ENCODE measurements at places on chromosomes 2 and 18.

DNA sequence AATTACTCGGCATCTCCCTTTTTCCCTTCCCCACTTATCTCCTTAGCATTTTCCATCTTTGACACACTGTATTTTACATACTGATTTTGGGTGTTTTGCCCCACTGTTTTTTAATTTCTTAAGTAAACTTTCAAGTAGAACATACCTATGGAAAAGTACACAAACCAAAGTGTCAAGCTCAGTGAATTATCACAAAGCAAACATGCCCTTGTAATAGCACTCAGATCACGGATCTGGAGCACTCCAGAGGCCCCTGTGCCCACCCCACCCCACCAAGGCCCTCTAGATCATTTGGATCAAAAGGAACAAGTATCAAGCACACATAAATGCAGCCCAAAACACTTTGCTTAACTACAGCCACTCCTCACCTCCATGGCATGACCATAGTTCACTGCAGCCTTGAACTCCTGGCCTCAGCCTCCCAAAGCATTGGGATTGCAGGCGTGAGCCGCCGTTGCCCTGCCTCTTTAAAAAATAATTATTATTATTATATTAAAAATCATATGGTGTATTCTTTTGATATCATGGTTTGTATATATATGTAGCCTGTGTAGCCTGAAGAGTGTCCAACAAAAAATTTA is 38.1 kb downstream of the FER1L5 start:
- no peak for DNase-seq

DNA sequence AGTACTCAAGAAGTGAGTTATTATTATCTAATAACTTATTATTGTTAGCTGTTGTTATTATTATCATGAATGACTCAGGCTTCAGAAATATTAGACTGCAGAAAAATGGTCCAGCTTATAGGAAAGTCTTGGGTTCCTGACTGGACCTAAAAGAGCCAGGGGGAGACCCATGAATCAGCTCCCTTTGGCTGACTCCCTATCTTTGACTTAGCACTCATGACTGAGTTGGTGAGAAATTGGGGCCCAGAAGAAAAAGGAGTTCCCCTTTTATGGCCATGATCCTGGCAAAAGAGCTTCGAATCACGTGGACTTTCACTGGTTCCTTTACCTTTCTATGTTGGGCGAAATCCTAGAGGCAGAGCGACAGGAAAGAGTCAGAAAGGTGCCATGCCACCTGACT is 145.8 kb downstream of the MYO3B start:
- no peak for DNase-seq

DNA sequence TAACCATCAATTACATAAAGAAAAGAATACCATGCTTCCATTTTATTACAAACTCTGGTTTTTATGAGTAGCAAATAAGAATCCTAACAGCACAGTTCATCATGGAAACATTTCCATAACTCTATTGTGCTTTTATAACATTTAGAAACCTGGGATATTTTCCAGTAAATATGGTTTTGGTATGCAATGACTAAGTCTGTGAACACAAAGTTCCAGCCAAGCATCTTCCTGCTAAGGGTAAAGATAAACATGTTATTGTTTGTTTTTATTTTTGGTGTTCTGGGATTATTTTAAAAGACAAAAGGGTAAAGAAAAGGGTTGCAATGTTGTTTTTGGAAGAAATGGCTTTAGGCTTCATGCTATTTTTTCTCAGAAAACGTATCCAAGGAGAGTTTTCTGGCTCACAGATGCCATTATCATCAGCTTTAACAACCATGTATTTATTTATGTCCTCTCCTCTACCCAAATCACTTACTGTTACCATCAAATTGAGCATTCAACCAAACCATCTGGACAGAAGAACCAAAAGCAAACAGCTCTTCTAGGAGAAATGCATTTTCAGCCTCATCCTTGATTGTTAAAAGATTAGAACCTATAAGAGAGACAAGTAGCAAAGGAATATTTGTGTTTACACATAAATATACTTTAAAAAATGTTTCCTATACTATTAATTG is 116.0 kb downstream of the PLA2R1 start:
- DNase-seq: no peak

- no peak for DNase-seq
Measured at GRCh38 chr2:208872591-208872990, 466.0 kb downstream of the PTH2R start.

- no peak for DNase-seq
Measured at GRCh38 chr2:64617631-64618151, 36.0 kb downstream of the SERTAD2 start.

- no peak for DNase-seq
Measured at GRCh38 chr2:148298196-148298595, 277.3 kb downstream of the MBD5 start.

DNA sequence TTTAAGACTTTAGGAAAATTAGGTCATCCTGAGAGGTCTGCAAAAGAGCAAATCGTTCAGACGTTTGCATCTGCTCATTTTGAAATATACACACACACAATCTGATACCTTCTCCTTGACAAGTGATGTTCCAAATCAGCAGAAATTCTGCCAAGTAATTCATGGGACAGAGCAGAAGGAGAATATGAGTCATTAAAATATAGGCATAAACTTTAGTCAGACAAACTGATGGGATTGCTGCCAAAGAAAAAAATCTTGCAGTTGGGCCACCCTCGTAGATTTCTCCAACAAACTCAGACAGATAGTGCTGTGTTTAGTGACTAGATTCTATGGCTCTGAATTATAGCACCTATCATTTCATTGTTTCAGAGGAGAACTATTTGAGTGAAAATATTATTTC is 336.3 kb downstream of the NYAP2 start:
- peak; percentile 1 for DNase-seq

GRCh38 chr18:12256951-12257350 is 2.8 kb downstream of the CIDEA start:
- DNase-seq: no peak

- DNase-seq: no peak
Measured at GRCh38 chr2:24352664-24353063, 7.7 kb downstream of the ITSN2 start.

GRCh38 chr2:8458503-8459459 is 223.1 kb upstream of the ID2 start:
- no peak for DNase-seq

GRCh38 chr2:11919953-11920352 is 173.5 kb downstream of the LPIN1 start:
- DNase-seq: no peak

DNA sequence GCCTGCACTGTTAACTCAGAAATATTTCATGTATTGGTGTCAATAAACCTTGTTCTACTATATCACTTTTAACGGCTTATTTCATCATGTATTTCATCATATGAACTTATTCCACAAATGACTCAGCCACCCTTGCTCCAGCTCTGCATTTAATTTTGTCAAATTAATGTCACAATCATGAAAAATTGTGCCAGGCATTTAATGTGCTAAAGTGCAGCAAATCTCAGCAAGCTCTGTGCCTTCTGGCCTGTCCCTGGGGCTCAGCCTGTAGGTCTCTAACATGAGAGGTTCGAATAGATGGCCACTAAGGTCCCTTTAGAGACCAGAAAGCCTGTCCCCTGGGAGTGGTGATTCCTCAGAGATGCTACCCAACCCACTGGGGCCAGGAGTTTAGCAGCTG is 28.6 kb downstream of the BOD1L2 start:
- DNase-seq: no peak

DNA sequence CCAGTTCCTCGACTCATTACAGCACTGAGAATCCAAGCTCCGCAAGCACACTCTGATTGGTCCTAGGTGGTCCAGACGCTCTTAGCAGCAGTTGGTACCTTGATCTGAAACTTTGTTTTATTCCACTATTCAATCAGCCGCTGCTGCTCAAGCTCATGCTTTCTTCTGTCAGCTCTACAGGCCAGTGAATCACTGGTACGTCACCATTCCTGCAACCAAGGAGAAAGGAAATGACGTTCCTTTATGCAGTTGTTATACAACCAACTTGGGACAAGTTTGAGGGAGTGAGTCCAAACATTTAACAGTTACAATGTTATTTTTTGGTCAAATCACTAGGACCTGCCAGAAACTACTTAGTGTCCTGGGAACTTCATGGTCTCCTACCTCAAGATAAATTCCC is 398.8 kb upstream of the TMEFF2 start:
- DNase-seq: no peak

DNA sequence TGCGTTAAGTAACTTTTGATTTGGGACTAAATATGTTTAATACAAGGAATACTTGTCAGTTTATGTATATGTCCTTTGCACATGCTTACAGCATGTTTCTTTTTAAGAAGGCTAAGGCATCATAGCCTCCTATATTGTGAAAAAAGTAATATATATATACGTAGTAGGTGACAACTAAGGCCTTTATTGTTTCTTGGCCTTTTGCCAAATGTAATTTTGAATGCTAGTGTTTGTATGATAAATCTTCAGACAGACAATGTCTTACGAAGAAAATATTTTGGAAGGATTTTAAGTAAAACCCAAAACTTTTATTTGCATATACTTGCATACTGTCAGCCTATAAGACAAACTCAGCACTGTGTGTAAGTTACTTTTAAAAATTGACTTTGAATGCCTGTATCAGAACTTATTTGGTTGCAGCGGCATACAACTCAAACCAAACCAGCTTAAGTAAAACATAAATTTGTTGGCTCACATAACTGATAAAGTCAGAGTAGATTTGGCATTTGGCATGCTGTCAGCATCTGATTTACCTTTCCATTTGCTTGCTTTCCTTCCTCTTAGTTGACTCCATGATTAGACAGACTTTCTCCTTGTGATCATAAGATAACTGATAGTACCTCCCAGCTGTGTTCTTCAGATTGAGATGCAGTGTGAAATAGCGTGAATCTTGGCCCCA is 24.4 kb downstream of the UBE2E3 start:
- DNase-seq: no peak

GRCh38 chr2:137928547-137929518 is 35.4 kb upstream of the HNMT start:
- DNase-seq: no peak

- DNase-seq: no peak
Measured at GRCh38 chr2:181607629-181608590, 49.0 kb downstream of the CERKL start.

- DNase-seq: no peak
Measured at GRCh38 chr18:49476664-49477411, 10.2 kb downstream of the C18orf32 start.

DNA sequence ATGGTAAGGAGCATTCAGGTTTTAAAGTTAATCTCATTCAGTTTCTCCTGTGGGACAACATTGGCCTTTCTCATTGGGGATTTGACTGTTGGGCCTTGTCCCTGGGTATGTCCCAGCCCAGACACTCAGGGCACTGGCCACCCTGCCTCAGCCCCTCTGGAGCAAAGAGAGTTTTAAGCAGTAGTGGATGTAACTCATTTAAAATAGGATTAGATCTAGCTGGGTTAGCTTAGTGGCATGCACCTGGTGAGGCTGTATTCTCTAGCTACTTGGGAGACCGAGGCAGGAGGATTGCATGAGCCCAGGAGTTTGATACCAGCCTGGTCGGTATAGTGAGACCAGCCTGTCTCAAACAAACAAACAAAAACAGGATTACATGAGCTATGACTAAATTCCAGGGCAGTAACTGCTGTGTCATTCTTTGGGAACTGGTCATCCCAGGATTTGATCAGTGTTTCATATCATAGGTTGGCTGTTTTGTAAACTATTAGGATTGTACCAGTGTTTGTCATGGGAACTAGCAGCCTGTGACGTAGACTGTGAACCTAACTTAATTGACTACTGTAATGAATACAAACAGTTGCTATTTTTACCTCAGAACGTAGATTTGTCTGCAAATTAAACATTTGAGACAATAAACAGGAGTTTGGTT is 12.5 kb downstream of the INPP4A start:
- peak; percentile 22 for DNase-seq

GRCh38 chr2:239346676-239347075 is 54.1 kb downstream of the HDAC4 start:
- DNase-seq: no peak

GRCh38 chr2:39875182-39875913 is 96.3 kb upstream of the THUMPD2 start:
- peak; percentile 53 for DNase-seq

- no peak for DNase-seq
Measured at GRCh38 chr2:175154661-175155082, 13.3 kb downstream of the ATF2 start.

DNA sequence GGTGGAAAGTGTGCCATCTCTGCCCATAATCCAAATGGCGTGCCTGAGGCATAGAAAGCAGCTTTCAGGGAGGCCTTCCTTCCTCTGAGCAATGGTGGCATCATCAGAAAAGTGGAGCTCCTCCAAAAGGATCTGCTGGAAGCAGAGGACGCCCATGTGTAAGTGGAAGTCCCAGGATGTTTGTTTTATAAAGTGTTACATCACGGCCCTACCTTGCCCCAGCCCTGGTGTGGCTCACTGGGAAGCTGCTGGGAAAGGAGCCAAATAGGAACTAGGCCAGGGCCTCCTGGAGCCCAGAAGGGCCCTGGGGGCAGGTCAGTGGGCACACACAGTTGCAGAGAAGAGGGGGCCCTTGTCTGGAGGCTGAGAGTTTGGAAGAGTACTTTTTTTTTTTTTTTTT is 4.2 kb upstream of the ODC1 start:
- DNase-seq: peak; percentile 92

DNA sequence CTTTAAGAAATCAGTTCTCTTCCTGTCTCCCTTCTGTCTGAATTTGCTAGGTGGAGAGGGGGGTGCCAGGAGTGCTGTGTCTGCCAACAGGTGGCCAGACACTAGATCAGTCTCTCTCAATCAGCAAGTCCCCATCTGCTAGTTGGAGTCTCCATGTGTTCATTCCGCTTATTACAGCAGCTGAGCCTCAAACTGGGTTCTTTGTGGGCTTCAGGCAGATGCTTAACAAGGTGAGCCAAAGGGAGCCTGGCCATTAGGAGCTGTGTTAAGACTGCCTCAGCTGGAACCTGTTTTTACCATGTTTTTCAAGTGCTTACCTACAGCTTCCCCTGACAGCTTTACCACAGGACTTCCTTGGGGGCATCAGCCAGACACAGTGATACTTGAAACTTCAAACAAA is 401.9 kb downstream of the LRP1B start:
- no peak for DNase-seq

DNA sequence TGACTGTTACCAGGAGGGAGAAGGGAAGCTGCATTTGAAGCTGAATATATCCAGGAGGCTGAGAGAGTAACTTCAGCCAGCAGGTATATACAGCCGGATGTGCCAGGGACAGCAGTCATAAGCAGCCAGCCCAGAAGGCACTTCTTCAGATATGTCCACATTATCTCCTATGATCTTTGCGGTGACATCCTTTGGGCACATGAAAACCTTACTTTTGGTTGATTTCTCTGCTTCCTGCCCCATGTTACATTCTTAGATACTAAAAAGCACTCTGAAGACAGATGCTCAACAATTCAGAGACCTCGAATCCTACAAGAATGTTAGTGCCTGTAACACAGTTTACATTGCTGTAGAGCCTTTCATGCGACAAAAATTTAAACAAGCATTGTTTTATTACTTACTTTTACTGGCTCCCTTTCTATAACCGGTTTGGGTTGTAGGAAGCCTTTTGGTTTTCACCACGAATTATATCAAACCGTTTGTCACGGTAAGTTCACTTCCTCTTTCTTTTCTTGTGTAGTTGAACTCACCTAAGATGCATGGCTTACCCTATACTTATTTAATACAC is 50.3 kb upstream of the TLK1 start:
- DNase-seq: no peak
